ENCODE measurements at places on chromosomes 4 and X. TPM values are rescaled to one million over a fixed set of nuclear protein-coding genes. Genes with fewer than 3 reads are reported as not detected.

Gene TMPRSS11F
- not detected for total RNA-seq

Gene SMIM10
- not detected for total RNA-seq

Gene STARD8
- 30.7 TPM for total RNA-seq

Gene WAS
- 41.2 TPM for total RNA-seq

Gene ARMCX1
- 16.8 TPM for total RNA-seq

Gene MAGEC2
- total RNA-seq: not detected

Gene SPANXA2
- not detected for total RNA-seq

Data from upper lobe of left lung (tissue), 6 donors.